ENCODE measurements at places on chromosomes 11 and 22.

GRCh38 chr11:118168316-118168715 is 8.1 kb downstream of the SCN2B start:
- DNase-seq, result no peak

DNA sequence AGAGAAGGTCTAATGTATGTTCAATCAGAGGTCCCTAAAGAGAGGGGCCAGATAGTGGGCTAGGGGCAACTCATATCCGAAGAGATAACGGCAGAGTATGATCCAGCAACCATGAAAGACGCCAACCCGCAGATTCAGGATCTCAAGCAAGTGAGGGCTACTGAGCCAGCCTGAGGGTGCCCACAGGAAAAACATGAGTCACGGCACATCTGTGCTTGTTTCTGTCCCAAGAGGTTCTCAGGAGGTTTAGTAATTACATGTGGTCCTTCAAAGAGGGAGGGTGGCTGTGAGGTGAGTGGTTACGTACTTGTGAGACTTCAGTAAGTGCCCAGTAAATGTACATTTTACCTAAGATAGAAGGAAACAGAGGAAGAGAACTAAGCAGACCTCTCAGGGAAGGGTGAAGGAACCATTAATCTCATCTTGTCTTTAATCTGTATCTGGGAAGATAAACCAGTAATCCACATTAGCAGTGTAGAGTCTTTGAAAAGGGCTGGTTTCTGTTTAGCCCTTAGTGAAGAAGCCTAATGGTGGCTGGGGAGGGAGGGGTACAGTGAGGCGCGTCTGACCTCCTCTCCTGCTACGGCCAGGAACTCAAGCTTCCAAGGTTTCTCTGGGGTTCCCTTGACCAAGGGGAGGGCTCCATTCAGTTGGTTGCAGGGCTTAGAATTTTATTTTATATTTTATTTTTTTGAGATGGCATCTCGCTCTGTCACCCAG is 10.2 kb downstream of the SIRT3 start:
- no peak for DNase-seq

DNA sequence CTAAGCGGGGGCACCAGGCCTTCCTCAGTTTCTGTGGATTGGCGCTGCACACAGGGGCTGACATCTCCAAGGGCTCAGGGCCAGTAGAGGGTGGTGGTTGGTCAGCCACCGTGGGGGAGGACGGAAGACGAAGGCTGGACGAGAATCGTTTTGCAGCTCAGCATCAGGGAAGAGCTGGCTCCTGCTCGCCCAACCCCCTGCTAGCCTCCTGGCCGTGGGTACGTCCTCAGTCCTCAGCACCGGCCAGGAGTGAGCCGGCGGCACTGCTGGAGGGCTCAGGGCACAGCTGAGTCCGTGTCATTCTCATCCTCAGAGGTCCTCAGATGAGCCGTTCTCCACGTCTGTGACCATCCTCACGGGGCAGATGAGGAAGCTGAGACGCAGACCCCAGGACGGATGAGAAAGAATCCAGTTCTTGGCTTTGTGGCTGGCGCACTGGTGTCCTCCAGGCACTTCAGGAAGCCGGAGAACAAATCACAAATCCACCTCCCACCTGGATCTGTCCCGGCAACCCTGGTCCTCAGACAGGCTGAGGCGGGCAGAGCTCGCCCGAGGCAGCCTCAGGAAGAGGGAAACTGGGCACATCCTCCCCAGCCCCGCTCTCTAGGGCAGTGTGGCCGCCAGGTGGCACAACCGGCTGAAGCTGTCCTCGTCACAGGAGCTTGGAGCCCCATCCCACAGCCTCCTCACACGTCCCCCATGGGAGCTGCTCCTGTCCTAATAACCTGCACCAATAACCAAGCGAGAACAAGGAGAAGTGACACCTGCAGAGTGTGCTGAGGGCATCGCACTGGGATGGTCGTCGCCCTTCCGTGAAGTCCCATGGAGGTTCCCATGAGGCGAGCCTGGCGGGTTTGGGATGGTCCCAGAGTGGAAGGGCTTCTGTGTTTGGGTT is 393.7 kb downstream of the BRD1 start:
- no peak for DNase-seq

- no peak for DNase-seq
Observed at GRCh38 chr11:69008737-69009440, 4.2 kb downstream of the MRGPRF start.
